ENCODE measurements at places on chromosomes 5 and 9. TPM values are rescaled to one million over a fixed set of nuclear protein-coding genes. Genes with fewer than 3 reads are reported as not detected.

GRCh38 chr5:65102371-65102975, 333.7 kb downstream of the CWC27 start:
- DNase-seq: no peak

DNA sequence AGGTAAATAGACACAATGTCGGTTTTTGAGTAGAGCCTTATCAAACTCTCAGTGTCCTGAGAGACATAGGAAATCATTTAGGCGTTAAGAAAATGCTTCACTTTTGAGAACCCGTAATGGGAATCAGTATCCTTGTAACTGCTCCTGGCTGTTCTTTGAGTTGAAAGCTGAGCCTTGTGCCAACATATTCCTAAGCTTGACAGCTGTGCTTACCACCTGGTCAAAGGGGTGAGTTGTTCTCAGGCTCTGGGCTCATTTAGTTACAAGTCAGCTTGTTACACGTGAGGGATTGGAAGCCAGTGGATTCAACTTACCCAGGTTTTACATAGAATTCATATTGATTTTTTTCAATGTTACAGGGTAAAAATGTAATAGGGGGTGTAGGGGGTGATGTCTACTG, 145.9 kb downstream of the GABRB2 start:
- DNase-seq: no peak

GRCh38 chr9:25350011-25350410, 328.2 kb downstream of the TUSC1 start:
- no peak for DNase-seq

DNA sequence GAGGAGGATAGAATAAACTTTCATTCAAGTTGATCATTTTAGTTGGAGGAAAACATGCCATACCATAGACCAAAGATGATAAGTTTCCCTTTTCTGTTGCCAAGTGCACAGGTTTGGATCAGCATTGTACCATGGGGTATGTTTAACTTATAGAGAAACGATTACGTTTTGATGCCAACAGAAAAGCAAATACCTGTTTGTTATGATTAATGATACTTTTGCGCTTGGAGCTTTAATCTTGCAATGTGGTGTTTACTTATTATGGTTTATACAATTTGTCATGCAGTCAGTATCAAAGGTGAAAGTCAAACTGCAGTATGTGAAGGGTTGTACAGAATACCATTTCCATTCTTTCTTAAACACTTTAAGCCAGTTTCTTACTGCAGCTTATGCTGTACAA, 13.2 kb upstream of the ARHGEF28 start:
- no peak for DNase-seq

- no peak for DNase-seq
These were observed 153.1 kb downstream of the PCSK1 start for GRCh38 chr5:96279801-96280542.

DNA sequence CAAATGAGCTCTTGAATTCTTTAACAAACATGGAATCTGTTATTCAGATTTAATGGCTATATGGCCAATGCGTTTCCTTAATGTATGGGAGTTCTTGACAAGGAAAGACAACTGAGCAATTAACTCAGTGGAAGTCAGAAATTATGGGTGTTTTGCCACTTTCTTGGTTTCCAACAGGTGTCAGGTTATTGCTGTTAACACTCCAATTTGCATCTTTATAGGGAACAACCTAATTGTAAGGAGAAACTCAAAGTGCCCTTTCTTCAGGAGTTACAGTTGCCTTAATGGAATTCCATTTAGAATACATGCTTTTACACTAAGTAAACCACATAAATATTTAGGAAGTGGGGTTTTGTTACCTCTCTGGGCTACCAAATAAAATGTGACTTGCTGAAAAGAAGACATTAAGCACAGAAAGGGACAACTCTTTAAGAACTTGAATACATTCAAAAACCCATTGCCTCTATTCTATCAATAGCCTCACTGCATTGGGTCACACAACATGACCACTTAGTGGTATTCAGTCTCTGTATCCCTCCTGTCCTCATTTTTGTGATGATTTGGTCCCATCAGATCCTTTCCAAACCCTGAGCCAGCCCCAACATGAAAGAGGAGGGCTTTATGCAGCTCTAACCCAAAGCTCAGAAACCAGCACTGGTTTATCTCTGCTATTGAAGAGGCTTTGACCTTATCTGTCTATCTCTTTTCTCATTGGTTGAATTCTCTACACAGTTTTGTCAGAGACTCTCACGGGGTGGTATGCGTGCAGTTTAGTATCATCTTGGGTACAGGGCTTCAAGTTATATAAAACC, 118.7 kb downstream of the EDIL3 start:
- DNase-seq: no peak

GRCh38 chr9:94697972-94698581, 28.4 kb upstream of the AOPEP start:
- no peak for DNase-seq

DNA sequence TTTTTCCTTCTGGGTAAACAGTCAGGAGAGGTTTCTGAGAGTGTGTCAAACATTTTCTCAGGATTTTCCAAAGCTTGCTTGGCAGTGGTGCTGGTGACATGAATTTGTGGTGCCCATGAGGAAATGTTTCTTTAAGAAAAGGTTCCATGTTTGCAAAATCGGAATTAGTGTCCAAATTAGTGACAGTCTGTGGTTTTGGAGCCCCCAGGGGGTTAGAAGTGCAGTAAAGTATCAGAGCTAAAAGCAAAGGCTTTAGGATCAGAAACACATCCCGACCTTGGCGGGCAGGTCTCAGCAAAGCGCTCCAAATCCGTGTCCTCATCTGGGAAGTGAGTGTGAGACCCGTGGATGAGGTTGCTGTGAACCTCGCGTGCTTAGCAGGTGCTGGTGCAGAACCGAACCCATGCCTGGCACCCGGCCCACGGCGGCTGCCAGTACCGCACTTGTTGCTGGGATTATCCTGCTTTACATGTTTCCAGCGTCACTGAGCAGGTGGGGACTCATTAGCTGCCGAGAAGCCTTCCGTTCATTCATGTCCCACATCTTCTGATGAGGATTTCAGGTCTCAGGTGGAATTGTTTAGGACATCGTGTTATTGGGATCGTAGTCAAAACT, 70.8 kb upstream of the COL5A1 start:
- DNase-seq: peak; percentile 7

DNA sequence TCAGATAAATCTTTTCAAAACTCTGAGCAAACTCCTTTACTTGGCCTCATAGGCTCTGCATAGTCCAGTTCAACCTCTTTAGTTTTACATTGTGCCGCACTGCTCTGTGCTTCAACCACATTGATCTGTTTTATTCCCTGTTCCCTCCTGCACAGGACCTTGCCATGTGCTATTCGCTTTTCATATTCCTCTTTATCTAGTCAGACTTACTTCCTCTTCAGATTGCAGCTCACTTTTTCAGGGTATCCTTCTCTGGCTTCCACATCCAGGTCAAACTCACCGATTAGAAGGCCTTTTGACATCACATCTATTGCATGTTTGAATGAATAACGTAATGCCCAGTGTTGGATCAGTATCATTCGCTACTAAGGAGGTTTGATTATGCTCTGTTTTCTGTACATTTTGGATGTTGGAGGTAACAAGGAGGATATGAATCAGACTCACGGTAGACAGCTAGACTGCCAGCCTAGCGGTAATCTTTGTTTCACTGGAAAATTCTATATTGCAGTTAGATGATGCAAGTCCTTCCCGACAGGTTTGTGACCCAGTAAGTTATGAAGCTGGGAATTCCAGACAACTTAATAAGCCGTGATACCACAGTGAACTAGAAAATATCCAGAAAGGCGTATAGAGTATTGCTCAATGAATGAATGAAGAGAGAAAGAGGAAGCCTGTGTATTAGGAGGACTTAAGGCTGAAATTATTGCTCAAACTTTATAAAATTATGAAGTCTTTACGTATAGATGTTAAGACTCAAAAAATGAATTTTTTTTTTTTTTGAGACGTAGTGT, 65.7 kb downstream of the IQGAP2 start:
- no peak for DNase-seq

DNA sequence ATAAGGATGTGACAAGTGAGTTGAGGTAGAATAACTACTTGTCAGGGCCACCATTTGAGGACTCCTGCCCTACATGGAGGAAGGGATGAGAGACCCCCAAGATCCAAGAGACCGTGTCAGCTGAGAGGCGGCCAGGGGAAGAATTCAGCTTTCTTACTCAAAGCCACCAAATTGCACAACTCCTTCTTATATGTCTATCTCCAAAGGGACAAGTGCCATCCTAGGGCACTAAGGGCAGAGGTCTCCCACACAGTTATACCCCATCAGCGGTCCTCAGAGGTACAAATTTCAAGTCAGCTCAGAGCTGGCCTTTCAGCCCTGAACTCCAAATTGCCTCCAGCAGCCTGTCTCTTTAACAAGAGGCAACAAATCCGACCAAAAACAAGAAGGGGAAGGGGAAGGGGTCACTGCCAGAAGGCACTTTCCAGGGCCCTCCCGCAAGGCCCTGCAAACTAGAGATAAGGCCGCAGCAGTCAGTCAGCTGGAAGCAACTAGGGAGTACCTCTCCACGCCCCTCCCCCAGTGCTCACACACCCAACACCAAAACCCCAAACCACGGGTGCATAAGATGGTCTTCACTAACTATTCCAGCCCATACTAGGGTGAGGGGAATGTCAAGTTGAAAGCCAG, 6.1 kb upstream of the STOML2 start:
- DNase-seq: no peak

- DNase-seq: no peak
These were observed 39.2 kb downstream of the EXOSC2 start for GRCh38 chr9:130732793-130733221.

GRCh38 chr5:111028865-111029264, 42.6 kb upstream of the TSLP start:
- no peak for DNase-seq

DNA sequence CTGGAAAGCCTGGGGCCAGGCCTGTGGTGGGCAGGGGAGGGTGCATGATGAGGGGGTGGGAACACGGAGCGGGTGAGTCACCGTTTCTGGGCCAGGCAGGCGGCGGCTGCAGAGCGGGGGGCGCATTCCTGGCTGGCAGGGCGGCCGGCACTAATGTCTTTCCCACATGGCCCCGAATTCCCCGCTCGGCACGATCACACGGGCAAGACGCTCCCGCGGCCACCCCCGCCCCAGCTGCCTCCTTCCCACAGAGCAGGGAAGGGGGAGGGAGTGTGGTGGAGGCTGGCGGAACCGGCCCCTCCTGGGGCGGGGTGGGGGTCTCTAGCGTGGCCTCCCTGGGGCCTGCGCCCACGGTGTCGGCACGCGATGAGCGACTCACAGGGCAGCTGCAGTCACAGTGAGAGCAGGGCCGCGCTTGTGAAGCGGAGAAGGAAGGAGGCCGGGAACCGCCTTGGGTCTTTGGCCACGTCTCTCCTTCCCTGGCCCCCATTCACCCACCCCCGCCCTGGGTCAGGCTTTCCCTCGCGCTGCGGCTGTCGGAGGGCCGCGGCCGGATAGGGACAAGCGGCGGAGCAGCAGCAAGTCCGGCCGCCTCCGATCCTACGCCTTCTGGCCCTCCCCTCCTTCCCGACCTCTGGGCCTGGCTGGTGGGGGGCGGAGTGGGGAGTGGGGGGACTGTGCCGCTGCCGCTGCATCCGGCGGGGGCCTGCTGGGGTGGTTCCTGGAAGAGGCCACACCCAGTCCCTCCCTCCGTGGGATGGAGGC, 48.9 kb downstream of the CXXC5 start:
- peak; percentile 84 for DNase-seq

GRCh38 chr9:15501179-15501578, 9.6 kb downstream of the PSIP1 start:
- DNase-seq: no peak

GRCh38 chr5:107154593-107154992, 516.1 kb downstream of the EFNA5 start:
- DNase-seq: no peak

- no peak for DNase-seq
These were observed 528.1 kb upstream of the ST8SIA4 start for GRCh38 chr5:101431201-101431600.

GRCh38 chr9:111381006-111381405, 51.0 kb upstream of the OR2K2 start:
- no peak for DNase-seq

DNA sequence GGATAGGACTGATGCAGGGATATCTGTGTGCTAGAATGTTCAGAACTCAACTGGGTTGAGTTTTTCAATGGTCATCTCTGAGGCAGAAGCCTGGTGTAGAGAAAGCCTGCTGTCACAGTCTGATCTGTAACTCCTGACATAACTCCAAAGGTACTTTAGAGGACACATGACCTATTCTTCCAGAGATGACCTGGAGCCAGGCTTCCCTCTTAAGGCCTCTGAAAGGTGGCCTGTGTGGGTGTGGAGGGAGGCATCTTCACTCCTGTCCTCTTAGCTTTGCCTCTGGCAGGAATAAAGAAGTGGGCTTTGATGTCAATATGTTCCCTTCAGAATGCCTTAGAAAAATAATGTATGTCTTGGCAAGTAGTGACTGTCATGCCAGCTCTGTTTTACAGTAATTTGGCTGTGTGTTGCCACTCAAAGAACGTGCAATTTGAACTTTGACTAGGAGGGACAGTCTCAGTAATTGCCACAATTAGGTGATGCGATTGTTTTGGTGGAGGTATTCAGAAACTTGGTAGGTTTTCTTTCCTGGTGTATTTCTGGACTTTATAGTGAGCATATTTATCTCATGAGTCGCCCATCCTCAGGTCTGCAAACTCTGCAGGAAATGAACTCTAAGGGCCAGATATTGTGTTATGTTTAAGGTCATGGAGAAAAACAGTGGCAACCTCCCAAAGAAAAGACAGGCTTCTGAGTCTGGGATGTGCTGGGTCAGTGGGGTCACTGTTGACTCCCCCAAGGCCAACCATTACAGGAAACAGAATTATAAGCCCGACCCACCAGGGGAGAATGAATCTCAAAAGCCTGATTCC, 3.2 kb upstream of the C5orf63 start:
- DNase-seq: no peak

Gene PCDHA6
- not detected for total RNA-seq

Gene BAAT
- not detected for total RNA-seq

Gene MUSK
- 1.5 TPM for total RNA-seq

Gene KCTD16
- total RNA-seq: 0.08 TPM

Gene KIF12
- total RNA-seq: not detected

Gene PROB1
- 46.3 TPM for total RNA-seq

Gene SNX24
- 16.0 TPM for total RNA-seq

Gene STK10
- 5.3 TPM for total RNA-seq

Gene LSM11
- total RNA-seq: 1.3 TPM

Gene AK8
- total RNA-seq: 0.74 TPM

Gene SPINK6
- total RNA-seq: not detected

Gene DMRTA1
- 0.77 TPM for total RNA-seq

Gene SPINK4
- total RNA-seq: not detected

Gene SNCAIP
- total RNA-seq: 1.4 TPM

Gene SLC6A7
- not detected for total RNA-seq

Gene MRPS2
- 42.6 TPM for total RNA-seq

Gene SMIM33
- total RNA-seq: not detected

Gene ZNF454
- 2.6 TPM for total RNA-seq

Data from left ventricle myocardium inferior (tissue), 1 donor.